NCI-H460 (cell line): ENCODE measurements at places on chromosomes 1 and 21. TPM values are rescaled to one million over a fixed set of nuclear protein-coding genes. Genes with fewer than 3 reads are reported as not detected.

EFNA3 gene
- 10.1 and 12.6 TPM in 2 replicates for total RNA-seq

- no peak for DNase-seq
These were observed 8.6 kb upstream of the RAB29 start for GRCh38 chr1:205783904-205784303.

- no peak for DNase-seq
These were observed 8.8 kb upstream of the NLRP3 start for GRCh38 chr1:247407180-247407616.

DNA sequence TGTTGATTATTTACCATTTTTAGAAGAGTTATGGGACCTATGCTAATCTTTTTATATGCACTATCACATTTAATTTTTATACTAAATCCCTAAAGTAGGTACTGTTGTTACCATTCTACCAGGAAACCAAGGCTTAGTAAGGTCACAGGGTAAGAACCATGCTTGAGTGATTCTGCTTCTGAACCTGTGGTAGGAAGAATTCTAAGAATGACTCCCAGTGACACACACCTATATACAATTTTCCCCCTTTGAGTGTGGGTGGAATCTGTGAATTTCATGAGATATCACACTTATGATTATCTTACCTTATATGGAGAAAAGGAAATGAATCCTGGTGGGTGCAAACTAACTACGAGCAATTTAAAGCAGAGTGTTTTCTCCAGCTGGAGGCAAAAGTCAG is 391.0 kb downstream of the USH2A start:
- DNase-seq = no peak

ARTN gene
- total RNA-seq = 9.7 and 10.7 TPM in 2 replicates

- no peak for DNase-seq
These were observed 34.0 kb upstream of the CTPS1 start for GRCh38 chr1:40945491-40945973.

SPRR2G gene
- not detected in 2 replicates for total RNA-seq

OPTC gene
- not detected in 2 replicates for total RNA-seq

PROK1 gene
- total RNA-seq = not detected in 2 replicates

GRCh38 chr1:4149281-4149680 is 249.2 kb upstream of the C1orf174 start:
- DNase-seq = no peak

DNA sequence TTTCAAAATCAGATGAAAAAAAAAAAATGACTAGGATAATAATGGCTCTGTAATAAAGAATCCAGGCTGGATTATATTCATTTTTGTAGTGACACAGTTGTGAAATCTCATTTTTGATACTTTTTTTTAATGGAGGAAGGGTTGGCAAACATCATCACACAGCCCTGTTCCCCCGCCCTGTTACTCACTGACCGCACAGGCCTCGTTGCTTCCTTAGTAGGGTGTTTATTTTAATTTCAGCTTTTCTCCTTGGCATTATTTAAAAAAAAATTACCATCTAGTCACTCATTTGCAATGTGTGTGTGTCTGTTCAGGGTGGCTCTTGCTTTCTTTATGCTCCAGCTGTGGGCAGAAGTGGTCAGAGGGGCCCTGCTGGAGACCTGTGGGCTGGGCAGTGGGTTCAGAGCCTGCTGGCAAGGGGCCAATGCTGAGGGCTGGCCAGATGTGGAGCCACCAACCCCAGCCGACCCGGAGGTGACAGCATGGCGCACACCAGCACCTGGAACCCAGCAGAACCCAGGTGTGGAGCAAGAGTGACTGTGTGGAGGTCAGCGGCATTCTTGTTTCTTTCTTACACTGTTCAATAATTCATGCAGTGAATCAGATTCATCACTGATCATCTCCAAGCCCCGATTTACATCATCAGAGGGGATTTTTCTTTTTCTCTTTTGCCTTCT is 44.6 kb downstream of the ZSCAN20 start:
- DNase-seq = no peak

DNA sequence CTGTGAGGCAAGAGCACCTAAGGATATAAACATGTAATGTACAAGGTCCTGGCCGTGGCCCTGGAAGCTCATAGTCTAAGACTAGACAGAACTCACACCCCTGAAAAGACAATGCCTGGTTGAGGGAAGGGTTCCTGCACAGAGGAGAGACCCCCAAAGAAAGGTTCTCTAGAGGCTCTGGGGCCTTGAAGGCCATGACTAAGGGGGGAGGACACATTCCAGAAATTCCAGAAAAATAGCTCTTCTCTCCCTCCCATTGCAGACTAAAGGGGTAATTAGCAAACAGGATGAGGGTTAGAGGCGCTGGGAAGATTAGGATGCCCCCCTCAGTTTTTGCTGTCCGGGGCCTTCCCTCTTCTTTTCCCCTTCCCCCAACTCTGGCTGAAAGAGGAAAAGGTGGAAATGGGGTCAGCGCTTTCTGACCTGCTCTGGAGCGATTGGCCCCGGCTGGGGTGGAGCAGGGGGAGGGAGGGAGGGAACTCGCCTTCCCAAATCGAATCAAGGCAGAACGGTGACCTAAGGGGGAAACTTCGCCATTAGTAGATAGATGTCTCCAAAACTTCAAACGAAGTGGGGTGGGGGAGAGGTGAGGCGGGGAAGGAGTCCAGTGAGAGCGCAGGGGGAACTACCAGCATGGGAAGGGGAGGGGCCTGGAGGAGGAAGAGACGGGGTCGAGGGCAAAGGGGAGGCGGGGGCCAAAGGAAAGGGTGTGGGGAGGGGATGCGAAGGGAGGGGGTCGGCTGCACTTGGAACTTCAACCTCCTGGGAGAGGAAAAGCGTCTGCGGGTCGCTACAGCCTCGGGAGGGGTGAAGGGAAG is 11.8 kb downstream of the PAX7 start:
- no peak for DNase-seq

KCNAB2 gene
- total RNA-seq = 14.4 and 20.1 TPM in 2 replicates
